ENCODE measurements at places on chromosomes 6 and 20. TPM values are rescaled to one million over a fixed set of nuclear protein-coding genes. Genes with fewer than 3 reads are reported as not detected.

Gene BNIP5
- not detected for total RNA-seq

Gene SAPCD1
- total RNA-seq: 0.78 TPM

Gene SYTL3
- 1.3 TPM for total RNA-seq

Gene HSPA1L
- 1.9 TPM for total RNA-seq

Gene FRK
- 0.07 TPM for total RNA-seq

Gene XKR7
- not detected for total RNA-seq

Gene PRPH2
- total RNA-seq: 0.21 TPM

Gene PHACTR1
- total RNA-seq: 5.8 TPM

Gene LRRN4
- not detected for total RNA-seq

Gene RIPPLY2
- not detected for total RNA-seq

Gene SAMD10
- 2.5 TPM for total RNA-seq

Gene CRISP3
- total RNA-seq: not detected

Gene OR2J3
- total RNA-seq: not detected

Gene DUSP15
- not detected for total RNA-seq

Gene PDYN
- total RNA-seq: not detected

Gene SLC35D3
- total RNA-seq: not detected

Gene EEF1A1
- 20,734 TPM for total RNA-seq

Gene PLAGL2
- total RNA-seq: 2.0 TPM

Gene GNAS-AS1
- total RNA-seq: 0.11 TPM

Gene BAK1
- 21.9 TPM for total RNA-seq

Gene ESR1
- 0.04 TPM for total RNA-seq

Gene NKAIN4
- total RNA-seq: not detected

Gene HLA-DRA
- not detected for total RNA-seq

Gene HAO1
- 0.07 TPM for total RNA-seq

Gene CST4
- not detected for total RNA-seq

Gene MRPL2
- total RNA-seq: 24.3 TPM

Gene SFTA2
- not detected for total RNA-seq

Gene KHDRBS2
- total RNA-seq: not detected

Gene UBR2
- total RNA-seq: 20.5 TPM

Gene CST2
- not detected for total RNA-seq

Gene C20orf202
- total RNA-seq: not detected

Gene CDSN
- not detected for total RNA-seq

Gene HDDC2
- total RNA-seq: 29.9 TPM

Gene TTLL9
- total RNA-seq: 0.04 TPM

Gene CST3
- total RNA-seq: 132 TPM

Gene SLA2
- not detected for total RNA-seq

Gene MYH7B
- total RNA-seq: 0.13 TPM

Gene RAB5IF
- total RNA-seq: 137 TPM

Gene PI3
- not detected for total RNA-seq

Gene IMPG1
- total RNA-seq: not detected

Gene CASS4
- total RNA-seq: 0.07 TPM

Gene GHRH
- total RNA-seq: not detected

Gene GSTA1
- not detected for total RNA-seq

Gene ARHGAP18
- 75.1 TPM for total RNA-seq

Gene KIAA0408
- not detected for total RNA-seq

Gene SGK2
- total RNA-seq: 0.07 TPM

Gene B3GALT4
- 2.8 TPM for total RNA-seq

Measured in pulmonary artery endothelial cell (primary cell).